AG10803 (cell line): ENCODE measurements at places on chromosomes 1 and 21.
A peak's percentile ranks its signal among the peaks of the same experiment; 100 is the strongest.

DNA sequence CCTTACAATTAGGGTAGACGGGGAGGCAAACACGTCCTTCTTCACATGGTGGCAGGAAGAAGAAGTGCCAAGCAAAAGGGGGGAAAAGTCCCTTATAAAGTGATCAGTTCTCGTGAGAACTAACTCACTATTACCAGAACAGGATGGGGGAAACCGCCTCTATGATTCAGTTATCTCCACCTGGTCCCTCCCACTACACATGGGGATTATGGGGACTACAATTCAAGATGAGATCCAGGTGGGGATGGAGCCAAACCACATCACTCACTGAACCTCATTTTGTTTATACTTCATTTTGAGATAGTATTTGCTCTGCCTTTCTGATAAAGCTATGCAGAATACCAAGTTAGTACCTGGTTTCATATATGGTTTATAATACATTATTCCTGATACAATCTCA, 26.5 kb downstream of the APP start:
- no peak for DNase-seq

DNA sequence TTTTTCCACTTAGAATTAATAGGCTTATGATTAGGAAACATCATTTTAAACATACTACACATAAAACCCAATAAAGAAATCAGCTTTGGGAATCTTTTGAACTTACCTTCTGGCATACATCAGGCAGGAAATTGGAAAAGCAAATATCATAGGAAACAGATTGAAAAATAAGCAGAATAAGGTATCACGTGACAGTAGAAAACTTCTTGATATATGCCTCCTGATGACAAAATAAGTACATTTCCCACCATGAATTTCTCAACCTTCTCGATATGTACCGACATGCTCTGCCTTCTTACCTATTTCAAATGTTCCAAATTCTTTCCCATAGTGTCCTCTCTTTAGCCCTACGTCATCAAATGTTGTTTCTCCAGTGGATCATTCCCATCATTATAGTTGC, 72.4 kb downstream of the CLCA4 start:
- DNase-seq, result no peak

GRCh38 chr1:59427784-59428183, 130.9 kb downstream of the FGGY start:
- no peak for DNase-seq

GRCh38 chr1:231550448-231550781, 21.9 kb downstream of the TSNAX start:
- peak; percentile 3 for DNase-seq

DNA sequence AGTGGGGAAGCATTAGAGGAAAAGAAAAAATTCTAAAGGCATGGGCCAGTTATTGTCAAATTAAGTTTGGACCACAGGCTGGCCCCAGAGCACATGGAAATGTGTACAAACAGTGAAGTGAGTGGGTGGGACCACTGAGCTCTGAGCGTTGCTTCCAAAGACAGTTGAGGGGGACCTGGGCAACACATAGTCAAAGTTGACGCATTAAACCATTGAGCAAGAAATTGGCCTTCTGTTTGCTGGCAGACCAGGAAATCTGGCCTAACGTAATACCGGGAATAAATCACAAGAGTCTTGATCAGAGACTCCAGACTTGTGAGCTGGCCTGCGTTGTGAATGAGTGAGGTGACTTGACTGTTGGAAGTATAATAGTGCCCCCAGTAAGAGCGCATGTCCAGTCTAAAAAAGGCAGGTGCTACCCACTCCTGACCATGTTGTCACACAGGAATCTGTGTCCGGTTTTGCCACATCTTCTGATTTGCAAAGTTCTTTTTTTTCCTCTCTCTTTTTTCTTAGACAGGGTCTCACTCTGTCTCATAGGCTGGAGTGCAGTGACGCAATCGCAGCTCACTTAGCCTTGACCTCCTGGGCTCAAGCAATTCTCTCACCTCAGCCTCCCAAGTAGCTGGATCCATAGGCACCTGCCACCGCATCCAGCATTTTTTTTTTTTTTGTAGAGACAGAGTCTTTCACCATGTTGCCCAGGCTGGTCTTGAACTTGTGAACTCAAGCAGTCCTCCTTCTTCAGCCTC, 10.7 kb downstream of the EPHB2 start:
- DNase-seq, result peak; percentile 15

DNA sequence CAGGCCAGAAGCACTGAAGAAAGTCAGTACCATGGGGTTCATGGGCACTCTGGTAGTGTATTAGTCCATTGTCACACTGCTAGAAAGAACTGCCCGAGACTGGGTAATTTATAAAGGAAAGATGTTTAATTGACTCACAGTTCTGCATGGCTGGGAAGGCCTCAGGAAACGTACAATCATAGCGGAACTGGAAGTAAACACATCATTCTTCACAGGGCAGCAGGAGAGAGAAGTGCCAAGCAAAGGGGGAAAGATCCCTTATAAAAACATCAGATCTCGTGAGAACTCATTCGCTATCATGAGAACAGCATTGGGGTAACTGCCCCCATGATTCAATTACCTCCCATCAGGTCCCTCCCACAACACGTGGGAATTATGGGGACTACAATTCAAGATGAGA, 20.2 kb upstream of the ROR1 start:
- DNase-seq, result no peak

DNA sequence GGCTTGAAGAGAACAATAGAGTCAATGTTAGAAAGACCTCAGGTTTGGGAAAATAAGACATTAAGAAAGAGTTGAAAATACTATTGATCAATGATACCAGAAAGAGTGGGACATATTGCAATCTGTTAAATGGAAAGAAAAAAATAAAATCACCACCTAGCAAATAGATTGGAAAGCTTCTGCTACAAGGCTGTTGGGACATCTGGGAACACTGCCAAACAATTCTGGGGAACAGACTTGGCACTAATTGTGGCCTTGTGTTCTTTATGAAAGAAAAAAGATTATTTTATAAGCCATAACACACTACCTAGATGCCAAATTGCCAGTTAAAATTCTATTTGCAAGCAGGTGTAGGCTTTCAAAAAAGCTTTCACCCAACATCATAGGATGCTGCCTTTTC, 137.8 kb downstream of the TSEN15 start:
- peak; percentile 20 for DNase-seq

GRCh38 chr1:110242731-110243130, 32.6 kb downstream of the KCNC4 start:
- DNase-seq, result no peak

DNA sequence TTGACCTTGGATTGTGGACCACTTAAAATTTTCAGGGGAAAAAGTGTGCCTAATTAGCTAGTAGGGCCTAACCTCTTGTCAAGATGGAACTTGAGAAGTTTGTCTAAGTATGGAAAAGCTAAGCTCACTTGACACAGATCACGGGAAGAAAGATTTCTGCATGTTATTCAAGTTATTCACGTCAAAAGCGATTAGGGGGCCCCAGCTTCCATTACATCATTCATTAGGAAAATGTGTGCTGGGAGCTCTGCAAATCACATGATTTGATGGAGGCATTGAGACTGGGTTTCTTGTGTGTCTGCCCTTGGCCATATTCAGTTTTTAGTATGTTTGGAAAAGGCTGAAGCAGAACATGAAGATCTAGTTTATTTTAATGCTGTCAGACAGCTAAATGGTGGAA, 15.5 kb upstream of the POGZ start:
- DNase-seq, result no peak

DNA sequence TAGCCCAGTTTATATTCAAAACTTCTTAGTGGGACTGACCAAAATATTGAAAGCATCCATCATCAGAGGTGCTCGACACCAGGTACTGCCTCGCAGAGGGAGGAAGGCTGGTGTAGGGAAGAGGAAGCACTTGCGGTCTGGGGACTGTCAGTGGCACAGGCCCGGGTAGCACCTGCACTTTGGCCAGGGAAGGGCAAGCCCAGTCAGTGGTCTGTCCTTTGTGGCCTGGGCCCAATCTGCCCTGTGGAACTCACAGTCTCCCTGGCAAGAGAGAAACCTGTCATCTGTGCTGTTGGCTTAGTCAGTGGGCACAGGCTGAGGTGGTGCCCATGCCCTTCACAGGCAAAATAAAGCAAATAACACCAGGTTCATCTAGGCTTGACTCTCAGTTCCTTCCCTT, 77.4 kb downstream of the SYT6 start:
- no peak for DNase-seq
